ENCODE measurements at places on chromosomes 12 and 14.

- no peak for DNase-seq
Measured at GRCh38 chr12:39392154-39392925, 50.6 kb downstream of the KIF21A start.

DNA sequence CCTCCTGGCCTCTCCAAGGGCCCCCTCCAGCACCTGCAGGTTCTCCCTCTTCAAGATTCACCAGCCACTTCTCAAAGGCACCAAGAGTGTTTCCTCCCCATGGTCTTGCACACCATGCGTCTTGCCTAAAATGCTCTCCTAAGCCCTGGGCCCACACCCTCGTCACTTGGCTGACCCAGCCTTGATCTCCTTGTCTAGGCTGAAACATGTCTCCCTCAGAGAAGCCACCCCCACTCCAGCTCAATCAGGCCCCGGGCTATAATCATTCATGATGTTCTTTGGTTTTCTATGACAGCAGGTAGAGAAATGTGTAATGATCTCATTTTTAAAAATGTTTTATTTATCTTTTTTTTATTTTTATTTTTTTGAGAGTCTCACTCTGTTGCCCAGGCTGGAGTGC, 88.1 kb downstream of the EFCAB11 start:
- DNase-seq = no peak

DNA sequence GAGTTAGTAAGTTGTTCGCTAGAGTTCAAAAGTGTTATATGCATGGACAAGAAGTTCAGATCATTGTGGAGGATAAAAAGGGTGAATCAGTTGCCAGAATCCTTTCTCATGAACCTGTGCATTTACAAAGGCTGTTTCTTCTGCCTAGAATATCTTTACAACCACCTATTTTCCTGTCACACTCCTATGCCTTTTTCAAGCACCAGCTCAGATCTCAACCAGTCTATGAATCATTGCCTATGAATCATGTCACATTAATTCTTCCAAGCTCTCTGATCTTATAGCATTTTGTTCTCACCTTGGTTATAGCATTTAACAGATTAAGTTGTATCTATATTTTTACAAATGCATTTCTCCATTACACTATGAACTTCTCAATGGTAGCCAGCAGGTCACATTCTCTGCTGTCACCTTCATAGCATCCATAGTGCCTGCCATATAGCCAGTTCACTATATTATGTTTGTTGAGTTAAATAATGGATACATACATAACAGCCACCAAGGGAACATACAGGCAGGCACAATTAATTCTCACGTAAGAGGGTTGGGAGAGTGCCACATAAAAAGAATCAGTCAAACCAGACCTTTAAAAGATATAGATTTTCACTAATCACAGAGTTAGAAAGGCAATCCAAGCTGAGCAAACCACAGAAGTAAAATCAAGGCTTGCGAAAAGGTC, 573.0 kb downstream of the FOXG1 start:
- DNase-seq = no peak

GRCh38 chr12:67515679-67516340, 132.7 kb upstream of the DYRK2 start:
- DNase-seq = no peak

DNA sequence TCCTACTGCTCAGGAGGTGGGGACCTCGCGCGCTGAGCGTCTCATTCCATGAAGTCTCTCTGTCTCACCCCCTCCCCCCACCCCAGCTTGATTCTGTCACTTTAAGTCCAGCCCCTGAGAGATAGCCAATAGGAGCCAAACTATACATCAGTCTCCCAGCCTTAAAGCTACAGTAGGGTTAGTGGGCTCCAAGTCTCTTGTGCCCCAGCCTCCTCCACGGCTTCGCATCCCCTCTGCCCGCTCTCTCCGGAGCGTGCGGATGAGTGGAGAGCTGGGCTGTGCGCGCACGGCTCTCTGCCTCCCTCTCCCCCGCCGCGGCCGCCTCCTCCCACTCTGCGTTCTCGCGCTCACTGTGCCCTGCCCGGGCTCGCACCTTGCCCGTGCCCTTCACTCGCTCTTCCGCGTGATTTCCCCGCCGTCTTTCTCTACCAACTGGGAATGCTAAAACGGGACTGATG, at the start of gene ESRRB:
TSS of gene ESRRB (plus strand) at position 191 of the 458 bp plus-strand sequence. CDS start at position 456, 265 bp downstream.
- no peak for DNase-seq

GRCh38 chr12:123973552-123974341, 732 bp downstream of the ZNF664 start:
- DNase-seq = peak; percentile 41

- no peak for DNase-seq
Measured at GRCh38 chr14:101026341-101026740, 122.8 kb upstream of the RTL1 start.

DNA sequence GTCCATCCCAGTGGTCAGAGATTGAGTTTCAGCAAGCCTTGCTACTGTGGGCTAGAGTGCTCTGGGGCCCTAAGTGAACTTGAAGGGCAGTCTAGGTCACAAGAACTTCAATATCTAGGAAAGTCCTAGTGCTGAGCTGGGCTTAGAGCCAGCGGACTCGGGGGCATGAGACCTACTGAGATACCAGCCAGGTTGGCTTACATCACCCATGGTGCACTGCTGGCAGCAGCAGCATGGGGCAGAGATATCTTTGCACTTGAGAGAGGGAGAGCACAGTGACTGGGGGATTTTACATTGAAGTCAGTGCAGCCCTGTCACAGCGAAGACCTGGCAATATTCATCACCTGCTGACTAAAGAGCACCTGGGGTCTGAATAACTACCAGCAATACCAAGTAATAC, 158.3 kb upstream of the PRKD1 start:
- no peak for DNase-seq

DNA sequence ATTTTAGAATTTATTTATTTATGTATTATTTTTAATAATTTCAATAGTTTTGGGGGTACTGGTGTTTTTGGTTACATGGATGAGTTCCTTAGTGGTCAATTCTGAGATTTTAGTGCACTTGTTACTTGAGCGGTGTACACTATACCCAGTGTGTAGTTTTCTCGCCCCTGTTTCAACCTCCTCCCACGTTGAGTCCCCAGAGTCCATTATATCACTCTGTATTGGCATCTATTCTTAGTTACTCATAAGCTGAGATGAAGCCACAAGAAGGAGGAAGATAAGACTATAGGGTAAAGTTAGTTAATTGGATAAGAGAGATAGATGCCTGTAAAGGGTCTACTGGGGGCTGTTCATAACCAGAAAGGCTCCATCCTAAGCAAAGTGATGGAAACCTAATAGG, 4.0 kb downstream of the C1S start:
- no peak for DNase-seq

- DNase-seq = no peak
Measured at GRCh38 chr12:13595536-13596443, 385.6 kb downstream of the GRIN2B start.

GRCh38 chr14:94768521-94769390, 1.2 kb downstream of the GSC start:
- DNase-seq = no peak

DNA sequence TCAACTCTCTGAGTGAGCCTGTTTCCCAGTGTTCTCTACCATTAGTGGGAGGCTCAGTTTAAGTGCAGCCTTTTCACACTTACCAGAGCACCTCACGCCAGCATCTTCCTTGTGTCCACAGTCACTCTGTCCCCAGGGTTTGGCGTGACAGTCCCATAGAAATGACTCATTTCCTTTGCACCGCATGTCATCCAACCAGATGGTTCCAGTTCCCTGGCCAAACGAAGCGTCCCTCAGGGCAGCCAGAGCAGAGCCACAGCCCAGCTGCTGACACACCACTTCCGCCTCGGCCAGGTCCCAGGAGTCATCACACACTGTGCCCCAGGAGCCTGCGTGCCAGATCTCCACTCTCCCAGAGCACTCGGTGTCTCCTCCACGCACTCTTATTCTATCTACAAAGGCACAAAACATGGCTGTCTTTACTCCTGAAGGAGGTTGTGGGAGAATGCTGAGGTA, 65.4 kb downstream of the ACSM4 start:
- no peak for DNase-seq

GRCh38 chr12:5026342-5026938, 17.2 kb upstream of the KCNA5 start:
- DNase-seq = no peak

DNA sequence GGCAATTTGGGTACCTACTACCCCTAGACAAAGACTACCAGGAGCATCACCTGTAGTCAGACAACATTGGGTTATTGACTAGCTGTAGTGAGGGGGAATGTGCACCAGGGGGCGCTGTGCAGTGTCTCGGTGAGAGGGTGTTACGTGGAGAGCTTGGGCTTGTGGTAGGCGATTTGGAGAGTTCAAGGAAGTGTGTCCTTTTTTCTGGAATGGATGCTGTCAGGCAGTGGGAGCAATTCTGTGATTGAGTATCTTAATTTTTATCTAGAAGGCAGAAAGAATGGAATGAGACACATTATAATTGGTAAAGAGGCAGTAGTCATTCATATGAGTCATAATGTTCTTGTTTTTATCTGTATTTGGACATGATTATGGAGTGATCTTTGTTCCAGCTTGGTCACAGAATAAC, 187.7 kb downstream of the GALC start:
- no peak for DNase-seq

GRCh38 chr12:32569259-32569658, 109.8 kb upstream of the DNM1L start:
- DNase-seq = no peak

DNA sequence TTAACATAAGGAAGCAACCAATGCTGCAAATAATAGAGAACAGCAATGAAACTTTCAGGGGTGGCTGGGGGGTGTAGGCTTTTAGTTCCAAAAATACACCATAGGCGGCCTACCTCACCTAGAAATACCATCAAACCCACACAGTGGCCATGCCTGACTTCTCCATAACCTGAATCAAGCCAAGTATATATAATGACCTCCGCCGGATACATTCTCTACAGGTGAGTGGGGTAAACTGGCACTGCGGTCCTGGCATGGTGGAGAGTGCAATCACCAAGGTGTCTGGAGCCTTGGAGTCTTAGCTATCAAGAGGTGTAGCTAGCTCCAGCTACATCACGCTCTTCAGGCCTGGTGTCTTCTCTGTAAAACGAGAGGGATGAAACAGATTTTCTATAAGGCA, 1.2 kb downstream of the ZBTB25 start:
- no peak for DNase-seq

DNA sequence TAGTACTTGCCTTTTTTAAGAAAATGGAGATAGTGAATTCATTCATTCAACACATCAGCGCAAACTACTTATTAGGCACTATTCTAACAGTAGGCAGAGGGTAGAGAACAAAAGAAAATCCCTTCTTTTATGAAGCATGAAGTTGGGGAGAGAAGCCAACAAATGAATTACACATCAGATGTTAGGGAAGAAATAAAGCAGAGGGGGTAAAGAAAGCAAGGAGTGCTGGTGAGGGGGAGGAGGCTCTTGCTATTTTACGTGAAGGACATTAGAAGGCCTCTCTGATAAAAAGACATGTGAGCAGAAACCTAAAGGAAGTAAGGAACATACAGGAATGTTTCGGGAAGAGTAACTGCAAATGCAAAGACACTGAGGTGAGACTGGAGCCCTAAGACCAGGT, 22.2 kb downstream of the TFCP2 start:
- no peak for DNase-seq

DNA sequence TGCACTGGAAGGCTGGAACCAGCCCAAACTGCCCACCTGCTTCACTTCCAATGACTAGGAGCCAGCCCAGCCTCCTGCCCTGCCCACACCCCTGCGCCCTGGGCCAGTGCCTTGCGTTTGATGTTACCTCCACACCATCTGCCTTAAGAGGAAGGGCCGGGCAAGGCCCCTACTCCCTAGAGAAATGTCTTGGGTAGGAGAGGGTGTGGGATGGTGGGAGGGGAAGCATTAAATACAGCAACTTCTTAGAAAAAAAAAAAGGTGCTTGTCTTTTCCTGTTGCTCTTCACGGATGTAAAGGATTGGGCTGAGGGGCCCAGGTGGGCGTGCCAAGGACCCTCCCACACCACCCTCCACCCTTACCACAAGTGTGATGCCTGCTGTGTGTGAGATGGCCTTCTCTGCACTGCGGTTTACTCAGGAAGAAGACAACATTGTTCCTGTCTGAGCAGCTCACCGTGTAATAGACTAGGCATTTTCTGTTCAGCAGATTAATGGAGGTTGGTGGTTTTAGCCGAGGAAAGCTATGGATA, 99.9 kb downstream of the NINJ2 start:
- DNase-seq = no peak

- no peak for DNase-seq
Measured at GRCh38 chr12:123591702-123592481, 7.5 kb downstream of the TMED2 start.

DNA sequence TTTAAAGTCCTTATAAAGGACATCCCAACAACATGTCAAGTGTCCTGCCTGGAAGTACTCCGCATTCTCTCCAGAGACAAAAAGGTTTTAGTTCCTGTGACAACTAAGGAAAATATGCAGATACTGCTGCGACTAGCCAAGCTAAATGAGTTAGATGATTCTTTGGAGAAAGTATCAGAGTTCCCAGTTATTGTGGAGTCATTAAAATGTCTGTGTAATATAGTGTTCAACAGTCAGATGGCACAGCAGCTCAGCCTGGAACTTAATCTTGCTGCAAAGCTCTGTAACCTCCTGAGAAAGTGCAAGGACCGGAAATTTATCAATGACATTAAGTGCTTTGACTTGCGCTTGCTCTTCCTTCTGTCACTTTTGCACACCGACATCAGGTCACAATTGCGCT, 40.2 kb downstream of the RIC8B start:
- no peak for DNase-seq

GRCh38 chr12:31872831-31873604, 86.2 kb upstream of the RESF1 start:
- DNase-seq = no peak

DNA sequence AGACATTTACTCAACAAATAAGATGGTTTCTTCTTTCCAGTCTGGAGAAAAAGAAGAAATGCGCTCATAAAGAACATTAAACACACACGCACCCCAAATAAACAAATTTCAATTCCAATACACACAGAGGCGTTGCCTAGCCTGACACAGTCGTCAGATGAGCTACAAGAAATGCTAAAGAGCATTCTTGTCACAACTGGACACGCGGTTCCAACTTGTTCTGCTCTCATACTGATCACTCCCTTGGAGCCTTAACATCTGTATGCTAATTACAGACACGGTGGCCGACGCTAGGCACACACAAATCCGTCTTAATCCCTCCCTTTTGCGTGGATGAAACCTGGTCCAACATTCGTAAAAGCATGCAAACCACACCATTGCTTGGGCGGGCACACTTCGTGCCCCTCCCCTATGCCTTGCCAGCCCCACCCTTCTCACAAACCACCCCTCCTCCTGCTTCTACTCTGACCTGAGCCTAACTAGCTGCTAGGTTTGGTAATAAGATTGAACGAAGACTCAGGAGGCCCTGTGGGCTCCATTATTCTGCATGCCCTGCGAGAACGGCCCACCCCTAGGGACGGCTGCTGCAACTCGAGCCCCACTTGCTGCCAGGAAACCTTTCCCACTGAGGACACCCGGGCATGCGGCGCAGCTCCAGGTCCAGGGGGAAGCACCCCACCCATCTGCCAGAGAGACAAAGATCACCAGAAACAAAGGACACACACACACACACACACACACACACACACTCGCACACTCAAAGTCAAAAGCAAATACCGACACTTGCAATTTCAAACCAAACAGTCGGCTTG, 1.2 kb downstream of the KCNK10 start:
- DNase-seq = no peak

GRCh38 chr14:25696176-25696575, 646.2 kb upstream of the STXBP6 start:
- DNase-seq = no peak

All from progenitor cell of endocrine pancreas (in vitro differentiated cells).